CD4-positive, alpha-beta memory T cell (primary cell): ENCODE measurements at places on chromosomes 2 and 18. TPM values are rescaled to one million over a fixed set of nuclear protein-coding genes. Genes with fewer than 3 reads are reported as not detected.

The CTAGE1 gene
- not detected for total RNA-seq

GRCh38 chr2:197423307-197423706 lies 11.5 kb downstream of the SF3B1 start:
- DNase-seq = no peak

DNA sequence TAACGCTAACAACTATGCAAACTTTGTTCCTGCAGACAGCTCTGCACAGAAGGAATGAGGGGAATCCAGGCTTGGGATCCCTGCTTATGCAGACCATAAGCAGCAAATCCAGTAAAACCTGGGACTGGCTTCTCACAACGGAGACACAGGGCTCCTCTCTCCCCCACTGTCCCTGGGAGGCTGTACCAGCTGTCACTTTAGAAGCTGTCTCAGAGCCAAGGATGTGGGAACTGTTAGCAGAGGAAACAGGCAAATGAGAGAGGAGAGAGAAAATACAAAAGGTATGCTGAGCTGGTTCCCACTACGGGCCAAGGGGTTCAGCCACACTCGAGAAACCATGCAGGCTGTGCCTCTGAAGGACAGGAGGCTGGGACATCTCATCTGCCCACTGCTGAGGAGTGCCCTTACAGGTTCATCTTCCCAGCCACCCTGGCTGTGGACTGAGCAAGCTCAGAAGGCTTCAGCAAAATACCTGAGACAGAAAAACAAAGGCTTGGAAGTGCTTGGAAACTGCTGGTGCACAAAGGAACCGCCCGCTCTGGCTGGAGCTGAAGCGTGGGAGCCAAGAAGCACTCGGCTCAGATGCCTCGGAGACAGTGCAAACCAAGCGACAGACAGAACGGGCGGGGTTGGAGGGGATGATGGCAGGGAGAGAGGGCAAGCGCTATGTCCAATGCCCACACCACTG lies 72.5 kb downstream of the FAM210A start:
- no peak for DNase-seq

GRCh38 chr2:241904011-241904718 lies 34.6 kb downstream of the RTP5 start:
- no peak for DNase-seq
